Muscle of leg (tissue), 16 donors: ENCODE measurements at places on chromosomes 1 and 21. TPM values are rescaled to one million over a fixed set of nuclear protein-coding genes. Genes with fewer than 3 reads are reported as not detected.

- DNase-seq = no peak
These were observed 649 bp downstream of the PTPN7 start for GRCh38 chr1:202159534-202160371.

GRCh38 chr1:51906306-51907078 lies 28.0 kb upstream of the NRDC start:
- DNase-seq = peak; percentile 16

DNA sequence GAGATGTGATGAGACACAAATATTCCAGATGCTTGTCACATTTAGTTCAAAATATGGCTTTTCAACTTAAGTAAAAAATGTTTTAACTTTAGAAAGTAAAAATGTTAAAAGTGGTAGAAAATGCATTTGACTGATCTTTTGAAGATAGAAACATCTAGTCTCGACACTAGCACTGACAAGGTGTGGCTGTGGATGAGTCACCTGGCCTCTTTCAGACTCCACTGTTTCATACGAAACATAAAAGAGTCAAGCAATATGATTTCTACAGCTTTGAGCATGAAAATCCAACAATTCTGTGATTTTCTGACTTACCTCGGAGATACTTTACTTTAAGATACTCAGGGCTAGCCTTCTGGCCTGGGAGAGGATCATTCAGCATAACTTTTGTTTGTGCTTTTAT lies 47.7 kb downstream of the TTC13 start:
- DNase-seq = no peak

GRCh38 chr1:8390707-8391106 lies 72.8 kb downstream of the SLC45A1 start:
- DNase-seq = no peak

The PLXNA2 gene
- total RNA-seq = 17.8 TPM

The CA6 gene
- total RNA-seq = not detected
